ENCODE measurements at places on chromosomes 3 and 15.

GRCh38 chr15:85651548-85651947, 143.2 kb downstream of the KLHL25 start:
- H3K4me3 ChIP-seq, result no peak overlapping the region
- DNase-seq, result no peak
- H3K36me3 ChIP-seq, result peaks cover 38% of the 10 kb centered on the region
- H3K27me3 ChIP-seq, result no peaks in the 10 kb centered on the region
- no peak overlapping the region for H3K27ac ChIP-seq

- H3K27ac ChIP-seq, result no peak overlapping the region
- DNase-seq, result no peak
- peak overlapping the region; percentile 18 for H3K4me3 ChIP-seq
Measured at GRCh38 chr3:184295771-184296170, 3.3 kb upstream of the PSMD2 start.

DNA sequence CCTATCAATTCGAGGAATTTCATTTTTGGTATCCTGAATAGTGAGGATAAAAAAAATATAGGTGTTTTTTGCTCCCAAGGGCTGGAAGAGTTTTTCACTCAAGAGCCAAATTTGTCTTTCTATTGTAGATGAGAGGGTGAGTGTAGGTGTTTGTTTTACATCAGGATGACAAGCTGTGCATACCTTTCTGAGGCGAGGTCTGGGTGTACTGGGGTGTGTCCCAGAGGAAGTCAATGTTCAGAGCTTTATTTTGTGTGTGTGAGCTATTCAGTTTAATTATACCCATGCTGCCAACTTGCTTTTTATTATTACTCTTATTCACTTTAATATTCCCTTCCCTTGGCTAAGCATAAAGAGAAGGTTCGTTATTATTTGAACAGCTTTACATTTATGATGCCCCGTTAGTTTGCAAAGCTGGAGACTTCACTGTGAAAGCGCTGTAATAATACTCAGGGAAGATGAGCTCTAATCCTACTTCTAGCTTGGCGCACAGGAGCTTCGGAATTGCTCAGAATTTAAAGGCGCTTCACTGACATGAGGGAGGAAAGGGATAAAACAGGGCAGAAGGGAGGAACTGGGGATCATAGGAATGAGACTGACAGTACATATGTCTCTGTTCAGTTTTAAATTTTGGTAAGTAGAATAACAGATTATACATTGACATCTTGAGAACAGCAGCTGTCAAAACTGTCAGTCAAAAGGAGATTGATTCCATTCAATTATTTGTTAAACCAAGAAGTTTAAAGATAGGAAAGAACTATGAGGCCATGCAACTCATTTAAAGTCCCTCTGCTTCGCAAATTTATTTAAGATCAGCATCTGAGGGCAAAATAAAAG, 117.7 kb upstream of the TP63 start:
- DNase-seq, result no peak
- no peak overlapping the region for H3K27ac ChIP-seq
- peaks cover 10% of the 10 kb centered on the region for H3K4me1 ChIP-seq
- H3K4me3 ChIP-seq, result no peak overlapping the region

DNA sequence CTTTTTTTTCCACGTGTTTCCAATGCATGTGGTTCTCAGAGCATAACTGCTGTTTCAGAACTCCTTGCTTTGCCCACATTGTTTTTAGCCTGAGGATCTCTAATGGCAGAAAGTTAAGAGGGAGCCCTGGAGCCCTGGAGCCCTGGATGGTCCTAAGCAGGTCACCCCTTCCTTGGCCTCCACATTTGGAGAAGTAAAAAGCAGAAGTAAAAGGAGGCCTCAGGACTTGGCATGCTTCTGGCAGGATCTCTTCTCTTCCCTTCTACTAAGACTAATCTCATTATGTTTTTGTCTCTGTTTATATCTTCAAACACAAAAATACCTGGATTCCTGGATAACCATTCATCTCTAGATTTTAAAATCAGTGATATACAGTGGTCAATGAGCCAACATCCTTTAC, 50.1 kb downstream of the P2RY1 start:
- peaks cover 2% of the 10 kb centered on the region for H3K27me3 ChIP-seq
- H3K27ac ChIP-seq, result no peak overlapping the region
- H3K36me3 ChIP-seq, result no peaks in the 10 kb centered on the region
- H3K4me3 ChIP-seq, result no peak overlapping the region
- no peak for DNase-seq

- peaks cover 16% of the 10 kb centered on the region for H3K4me1 ChIP-seq
- no peak overlapping the region for H3K4me3 ChIP-seq
- peaks cover 11% of the 10 kb centered on the region for H3K36me3 ChIP-seq
- no peaks in the 10 kb centered on the region for H3K27me3 ChIP-seq
- no peak overlapping the region for H3K27ac ChIP-seq
- no peak for DNase-seq
Measured at GRCh38 chr15:74414603-74415338, 19.0 kb downstream of the SEMA7A start.

Measured in T-helper 2 cell treated with Interferon-gamma antibody and Interleukin-4, amounts not matched to agents 5 μg/mL and 100 μg/mL, for 36 hours (primary cell).